Esophagus squamous epithelium (tissue), 5 donors: ENCODE measurements at places on chromosomes 16 and 17.

GRCh38 chr17:80422981-80423380 lies 8.0 kb downstream of the ENDOV start:
- no peak for DNase-seq

DNA sequence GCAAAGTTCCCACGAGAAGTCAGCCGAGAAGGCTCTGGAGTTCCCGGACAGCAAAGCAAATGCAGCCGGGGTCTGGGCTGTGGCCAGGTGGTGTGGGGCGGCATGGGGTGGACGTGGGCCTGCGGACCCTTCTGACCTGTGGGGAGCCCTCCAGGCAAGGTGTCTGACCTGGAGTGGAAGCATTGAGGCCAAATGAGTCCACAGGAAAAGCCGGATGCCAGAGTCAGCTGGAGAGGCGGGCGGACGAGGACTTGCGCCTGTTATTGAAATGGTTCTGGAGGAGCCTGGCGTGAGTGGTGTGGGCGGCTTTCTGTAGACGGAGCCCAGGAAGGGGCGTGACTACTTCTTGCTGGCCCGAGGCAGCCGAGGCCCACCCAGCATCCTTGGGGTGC lies 50.5 kb upstream of the ZNF750 start:
- DNase-seq, result no peak

- DNase-seq, result no peak
Measured at GRCh38 chr17:71635187-71635586, 485.6 kb upstream of the SOX9 start.

DNA sequence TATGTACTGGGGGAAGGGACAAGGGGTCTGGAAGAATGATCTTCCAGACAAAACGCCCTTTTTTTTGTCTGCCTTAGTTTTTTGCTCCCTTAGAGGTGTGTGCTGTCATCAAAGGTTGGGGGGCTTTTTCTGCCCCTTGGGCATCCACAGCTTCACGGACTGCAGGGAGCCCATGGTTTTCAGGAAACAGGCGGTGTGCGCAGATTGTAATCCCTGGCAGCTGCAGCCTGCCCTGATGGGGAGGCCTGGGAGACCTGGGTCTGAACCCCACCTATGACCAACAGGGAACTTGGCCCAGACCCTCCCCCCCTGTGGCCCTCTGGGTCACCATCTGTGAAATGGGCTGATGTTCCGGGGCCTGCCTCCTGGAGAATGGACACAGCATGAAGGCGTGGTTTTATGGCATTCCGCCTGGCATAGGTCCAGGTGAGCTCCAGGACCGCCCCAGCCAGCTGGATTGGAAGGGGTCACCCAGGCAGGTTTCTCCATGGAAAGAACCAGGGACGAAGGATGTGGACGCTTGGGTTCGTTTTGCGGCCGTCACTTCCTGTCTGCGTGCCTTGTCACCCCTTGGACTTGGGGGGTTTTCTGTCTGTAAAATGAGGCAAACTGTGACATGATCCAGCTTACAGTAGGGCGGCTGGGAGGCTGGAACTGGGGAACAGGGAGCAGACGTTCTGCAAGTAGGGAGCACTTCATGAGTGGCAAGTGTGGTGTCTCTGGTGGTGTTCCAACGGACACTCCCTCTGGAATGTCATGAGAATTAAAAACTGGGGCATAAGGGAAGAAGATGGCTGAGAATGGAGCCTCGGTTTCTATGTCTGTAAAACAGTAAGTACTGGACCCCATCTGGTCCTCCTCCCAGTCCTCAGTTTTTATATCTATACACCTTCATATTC lies 1.5 kb downstream of the CPNE2 start:
- no peak for DNase-seq

DNA sequence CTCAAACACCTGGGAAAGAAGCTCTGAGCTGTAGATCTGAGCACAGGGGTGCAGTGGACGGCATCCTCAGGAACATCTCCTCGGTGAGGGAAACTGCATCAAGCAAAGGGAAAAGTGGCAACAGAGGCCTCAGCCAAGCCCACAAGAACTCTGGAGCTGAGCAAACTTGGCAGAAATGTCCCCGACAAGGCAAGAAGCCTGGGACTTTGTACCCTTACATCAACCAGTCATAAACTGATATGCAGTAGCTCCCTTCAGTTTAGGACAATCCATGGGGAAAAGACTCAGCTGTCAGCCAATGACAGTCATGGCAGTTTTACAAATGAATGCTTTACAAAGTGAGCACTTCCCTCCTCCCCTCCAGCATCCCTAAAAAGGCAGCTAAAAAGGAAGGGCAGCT lies 210.0 kb upstream of the DYNLRB2 start:
- DNase-seq, result no peak

DNA sequence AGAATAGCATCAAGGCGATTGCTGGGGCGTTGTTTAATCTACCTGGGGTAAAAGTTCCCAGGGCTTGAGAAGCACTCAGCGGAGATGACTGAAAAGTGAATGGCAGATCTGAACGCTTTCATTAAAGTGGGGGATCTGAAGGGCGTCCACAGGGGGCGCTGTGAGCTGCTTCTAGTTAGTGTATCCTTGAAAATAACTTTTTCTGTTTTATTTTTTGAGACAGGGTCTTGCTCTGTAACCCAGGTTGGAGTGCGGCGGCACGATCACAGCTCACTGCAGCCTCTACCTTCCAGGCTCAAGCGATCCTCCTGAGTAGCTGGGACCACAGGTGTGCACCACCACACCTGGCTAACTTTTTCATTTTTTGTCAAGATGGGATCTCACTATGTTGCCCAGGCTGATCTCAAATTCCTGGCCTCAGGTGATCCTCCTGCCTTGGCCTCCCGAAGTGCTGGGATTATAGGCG lies 360.4 kb downstream of the SEC14L1 start:
- no peak for DNase-seq

- no peak for DNase-seq
Measured at GRCh38 chr17:8975091-8975725, 9.7 kb upstream of the PIK3R5 start.

GRCh38 chr16:177394-177822 lies 928 bp downstream of the HBA1 start:
- no peak for DNase-seq

DNA sequence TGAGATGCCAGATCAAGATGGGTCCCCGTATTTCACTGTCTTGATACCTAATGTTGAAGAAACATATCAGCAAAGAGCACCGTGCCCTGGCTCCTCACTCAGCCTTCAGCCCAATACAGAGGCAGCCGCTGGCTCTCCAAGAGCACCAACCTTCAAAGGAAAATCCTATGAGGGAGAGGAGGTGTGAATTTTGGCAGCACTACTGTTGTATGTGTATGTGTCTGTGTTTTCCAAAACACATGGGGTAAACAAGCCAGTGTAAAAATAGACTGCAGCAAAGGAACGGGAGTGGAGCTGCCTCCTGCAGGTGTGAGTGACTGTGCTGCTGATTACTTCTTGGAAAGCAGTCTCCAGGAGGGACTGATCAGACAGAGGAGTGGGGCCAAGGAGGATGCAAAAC lies 194.0 kb upstream of the CDH5 start:
- no peak for DNase-seq

GRCh38 chr16:50331570-50331969 lies 37.2 kb downstream of the BRD7 start:
- no peak for DNase-seq

DNA sequence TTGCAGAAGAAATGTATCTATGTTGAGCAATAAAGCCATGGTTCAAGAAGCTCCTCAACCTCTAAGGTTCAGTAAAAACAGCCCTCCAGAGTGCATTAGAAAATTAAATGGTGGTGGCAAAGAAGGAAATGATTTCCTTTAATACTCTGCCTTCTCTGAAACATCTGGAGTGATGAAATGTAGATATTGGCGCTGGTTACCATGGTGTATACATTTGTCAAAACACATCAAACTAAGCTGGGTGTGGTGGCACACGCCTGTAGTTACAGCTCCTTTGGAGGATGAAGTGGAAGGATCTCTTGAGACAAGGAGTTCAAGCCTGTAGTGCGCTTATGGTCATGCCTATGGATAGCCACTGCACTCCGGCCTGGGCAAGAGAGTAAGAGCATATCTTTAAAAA lies 6.0 kb downstream of the CAPNS2 start:
- DNase-seq, result no peak
